ENCODE measurements at places on chromosomes 16 and 17.

DNA sequence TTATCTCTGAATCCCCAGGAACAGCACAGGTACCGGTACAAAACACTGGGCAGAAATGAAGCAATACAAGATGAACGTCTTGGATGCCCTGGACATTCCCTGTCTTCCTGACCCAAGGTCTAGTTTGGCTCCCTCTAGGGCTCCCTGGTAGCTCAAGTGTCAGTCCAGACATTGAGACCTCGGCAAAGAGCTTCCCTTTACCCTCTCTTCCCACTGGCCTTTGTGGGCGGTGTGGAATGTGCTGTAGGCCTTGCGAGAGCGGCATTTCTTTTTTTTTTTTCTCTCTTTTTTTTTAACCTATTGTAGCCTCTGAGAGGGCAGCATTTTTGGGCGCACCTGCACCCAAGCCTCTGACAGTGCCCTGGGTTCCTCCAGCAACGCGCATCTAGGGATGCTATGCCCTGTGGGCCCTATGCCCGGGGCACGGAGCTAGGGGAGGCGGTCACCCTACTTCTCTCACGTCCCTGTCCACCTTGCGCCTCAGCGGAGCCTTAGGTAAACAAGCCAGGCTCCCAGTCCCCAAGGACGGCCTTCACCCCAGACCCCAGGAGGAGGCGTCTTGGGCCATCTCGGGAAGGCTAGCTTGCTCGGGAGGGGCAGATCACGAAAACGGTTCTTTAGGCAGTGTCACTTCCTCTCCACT, 1.2 kb upstream of the NFATC3 start:
- DNase-seq: no peak

- DNase-seq: no peak
Observed at GRCh38 chr17:63035271-63035670, 69.2 kb downstream of the TANC2 start.

- DNase-seq: no peak
Observed at GRCh38 chr17:49854126-49854525, 6.3 kb upstream of the TAC4 start.

GRCh38 chr16:81586417-81586816, 141.8 kb downstream of the CMIP start:
- DNase-seq: no peak

- DNase-seq: no peak
Observed at GRCh38 chr17:42669705-42669976, 7.2 kb downstream of the PLEKHH3 start.

- DNase-seq: no peak
Observed at GRCh38 chr16:88853325-88853941, 3.3 kb downstream of the GALNS start.

GRCh38 chr16:11138022-11138768, 117.8 kb downstream of the SOCS1 start:
- no peak for DNase-seq

- no peak for DNase-seq
Observed at GRCh38 chr17:7445619-7445968, 733 bp downstream of the CHRNB1 start.

- no peak for DNase-seq
Observed at GRCh38 chr16:75222271-75222783, 3.5 kb downstream of the CTRB1 start.

DNA sequence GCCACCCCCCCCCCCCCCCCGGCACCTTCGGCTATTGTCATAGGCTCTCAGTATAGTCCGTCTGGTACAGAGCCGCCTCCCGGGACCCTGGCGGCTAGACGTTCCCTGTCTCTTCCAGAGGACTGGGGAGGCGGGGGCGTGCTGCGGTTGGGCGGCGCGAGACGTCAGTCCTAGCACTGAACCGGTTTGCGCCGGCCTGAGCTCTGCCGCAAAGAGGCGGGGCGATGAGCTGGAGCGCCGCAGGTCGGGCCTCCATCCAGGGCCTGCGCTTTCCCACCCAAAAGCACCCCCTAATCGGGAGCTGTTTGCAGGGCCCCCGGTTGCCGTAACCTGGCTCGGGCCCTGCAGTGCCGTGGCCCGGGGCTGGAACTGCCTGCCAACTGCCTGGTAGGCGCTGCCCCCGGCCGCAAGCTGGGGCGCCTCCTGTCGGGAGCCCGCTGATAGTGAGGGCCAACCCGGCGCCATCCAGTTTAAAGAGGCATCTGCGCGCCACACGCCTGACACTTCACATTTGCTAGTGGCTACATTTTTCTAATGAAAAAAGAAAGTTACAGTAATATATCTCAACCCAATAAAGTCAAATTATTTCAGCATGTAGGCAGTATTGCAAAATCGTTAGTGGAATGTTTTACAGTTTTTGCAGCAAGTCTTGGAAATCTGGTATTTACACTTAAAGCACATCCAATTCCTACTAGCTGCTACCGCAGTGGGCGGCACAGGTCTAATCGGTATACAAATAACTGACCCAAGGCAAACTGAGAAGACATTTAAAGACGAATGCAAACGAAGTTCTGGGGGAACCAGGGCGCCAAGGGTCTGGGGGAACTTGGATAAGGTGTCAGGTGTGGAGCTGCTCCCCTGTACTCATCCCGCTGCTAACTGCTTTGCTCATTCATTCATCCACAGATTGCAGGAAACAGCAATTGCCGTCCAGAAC, 753 bp upstream of the USP22 start:
- peak; percentile 96 for DNase-seq

- DNase-seq: no peak
Observed at GRCh38 chr17:56083475-56083874, 69.8 kb upstream of the ANKFN1 start.

DNA sequence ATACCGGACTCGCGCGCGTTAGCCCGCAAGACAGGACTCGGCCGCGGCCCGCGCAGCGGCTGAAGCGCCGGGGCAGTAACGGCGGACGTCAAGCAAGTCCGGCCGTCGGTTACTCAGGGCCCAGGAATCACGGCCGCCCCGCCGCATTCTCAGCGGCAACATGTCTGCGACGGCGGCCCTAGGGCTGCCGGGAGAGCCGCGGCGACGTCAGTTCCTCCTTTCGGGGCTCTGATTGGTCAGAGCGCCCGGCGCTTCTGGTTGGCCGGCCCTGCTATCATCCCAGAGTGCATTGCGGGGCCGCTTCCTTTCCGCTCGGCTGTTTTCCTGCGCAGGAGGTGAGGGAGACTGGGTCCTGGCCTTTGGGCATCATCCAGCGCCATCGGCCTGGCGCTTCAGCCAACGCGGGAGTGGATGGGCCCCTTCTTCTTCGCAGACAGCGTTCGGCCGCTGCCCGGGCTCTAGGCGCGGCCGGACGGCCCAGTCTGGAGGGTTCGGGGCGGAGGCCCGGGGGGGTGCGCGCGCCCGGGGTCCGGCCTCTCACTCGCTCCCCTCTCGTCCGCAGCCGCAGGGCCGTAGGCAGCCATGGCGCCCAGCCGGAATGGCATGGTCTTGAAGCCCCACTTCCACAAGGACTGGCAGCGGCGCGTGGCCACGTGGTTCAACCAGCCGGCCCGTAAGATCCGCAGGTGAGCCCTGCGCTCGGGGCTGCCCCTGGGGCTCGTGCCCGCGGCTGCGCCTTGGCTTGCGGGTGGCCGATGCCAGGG, at the start of gene RPL13:
Gene RPL13 (plus strand): TSS at position 305 of the 764 bp plus-strand sequence. CDS start 278 bp downstream, at position 583.
- DNase-seq: peak; percentile 95

DNA sequence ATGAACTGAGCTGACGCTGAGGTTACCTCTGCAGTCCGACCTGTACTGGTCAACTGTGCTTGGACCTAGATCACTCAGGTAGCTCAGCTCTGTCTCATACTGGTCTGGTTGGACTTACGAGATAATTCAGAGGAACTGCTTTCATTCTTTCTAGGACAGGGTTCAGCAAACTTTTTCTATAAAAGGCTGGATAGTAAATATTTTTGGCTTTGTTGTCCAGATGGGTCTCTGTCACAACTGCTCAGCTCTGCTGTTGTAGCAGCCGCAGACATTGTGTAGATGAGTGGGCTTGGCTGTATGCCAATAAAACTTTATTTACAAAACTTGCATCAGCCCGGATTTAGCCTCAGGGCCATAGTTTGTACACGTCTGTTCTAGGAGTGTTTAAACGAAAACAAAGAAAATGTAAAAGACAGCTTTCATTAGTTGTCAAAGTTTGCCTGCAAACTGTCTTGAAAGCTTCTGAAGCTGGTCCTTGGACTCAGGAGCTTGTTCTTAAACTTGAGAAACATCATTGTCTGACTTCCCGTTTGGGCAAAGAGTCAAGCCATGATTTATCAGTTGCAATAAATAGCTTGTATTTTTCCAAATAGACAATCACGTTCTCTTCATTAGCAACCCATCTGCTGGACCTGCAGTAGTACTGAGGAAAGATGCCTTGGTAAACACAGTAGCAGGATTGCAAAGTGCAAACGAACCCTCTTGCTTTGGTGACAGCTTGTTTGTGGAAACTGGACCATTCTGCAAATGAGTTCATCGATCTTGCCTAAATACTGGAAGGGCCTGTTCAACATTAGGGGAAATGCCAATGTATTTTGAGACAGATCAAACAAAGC, 253.4 kb downstream of the SNX29 start:
- DNase-seq: no peak

- no peak for DNase-seq
Observed at GRCh38 chr16:48373258-48374029, 11.8 kb downstream of the SIAH1 start.

DNA sequence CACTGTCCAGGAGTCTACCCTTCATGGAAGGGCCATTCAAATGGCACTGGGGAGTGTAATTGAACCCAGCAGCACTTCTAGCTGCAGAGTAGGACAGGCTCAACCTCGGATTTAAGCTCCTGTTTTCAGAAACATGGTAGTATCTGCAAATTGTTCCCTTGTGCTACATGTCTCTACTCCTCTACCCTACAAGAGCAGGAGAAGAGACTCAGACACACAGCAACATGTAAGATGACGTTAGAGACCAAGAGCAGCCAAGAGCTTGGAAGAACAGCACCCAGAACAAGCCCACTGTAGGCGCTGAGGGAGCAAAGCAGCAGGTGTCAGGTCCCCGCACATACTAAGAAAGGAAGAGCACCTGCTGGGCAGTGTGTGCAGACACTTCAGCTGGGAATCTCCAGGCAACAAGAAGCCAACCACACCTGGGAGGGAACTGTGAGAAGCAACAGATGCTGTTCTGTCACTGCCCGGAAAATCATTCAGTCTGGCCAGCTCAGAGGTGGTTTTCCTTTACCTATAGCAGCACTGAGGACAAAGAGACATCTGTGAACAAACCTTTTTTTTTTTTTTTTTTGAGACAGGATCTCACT, 35.6 kb upstream of the MNT start:
- no peak for DNase-seq

GRCh38 chr17:59154721-59155438, at the start of gene SKA2:
SKA2 (minus strand) TSS chr17:59155186; CDS start chr17:59155163, 23 bp downstream.
- DNase-seq: no peak

DNA sequence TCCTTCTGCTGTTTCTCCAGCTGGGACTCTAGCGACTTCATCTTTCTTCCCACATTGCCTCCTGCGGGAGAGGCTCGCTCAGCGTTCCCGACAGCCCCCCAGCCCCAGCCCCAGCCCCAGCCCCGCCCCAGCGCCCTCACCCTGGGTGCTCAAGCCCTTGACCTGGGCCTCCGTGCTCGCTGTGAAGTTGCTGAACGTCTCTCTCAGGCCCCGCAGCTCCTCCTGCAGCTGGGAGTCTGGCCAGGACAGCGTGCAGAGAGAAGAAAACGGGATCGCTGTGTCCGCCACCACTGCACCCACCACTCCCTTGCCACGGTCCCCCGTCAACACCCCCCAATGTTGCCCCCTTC, 2.4 kb downstream of the ASGR1 start:
- DNase-seq: no peak

DNA sequence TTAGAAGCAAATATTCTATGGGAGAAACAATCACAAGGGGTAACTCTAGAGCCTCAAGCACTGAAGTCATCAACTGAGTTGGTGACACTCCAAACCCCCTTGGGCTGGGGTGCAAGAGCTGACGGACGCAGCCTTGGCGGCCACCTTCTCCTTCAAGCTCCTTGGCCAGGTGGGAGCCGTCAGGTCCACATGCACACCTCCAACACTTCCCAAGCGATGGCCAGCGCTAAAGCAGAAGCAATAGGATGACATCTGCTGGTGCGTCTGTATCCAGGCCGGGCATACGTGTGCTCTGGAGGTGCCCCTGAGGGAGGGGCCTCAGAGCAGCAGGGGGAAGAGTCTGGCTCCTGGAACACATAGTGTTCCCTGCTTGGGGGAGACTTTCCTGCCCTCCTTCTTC, 12.2 kb upstream of the FOXJ1 start:
- DNase-seq: no peak

GRCh38 chr16:82655072-82655714, 28.4 kb downstream of the CDH13 start:
- DNase-seq: peak; percentile 83

GRCh38 chr16:12111223-12111622, 134.7 kb downstream of the SNX29 start:
- no peak for DNase-seq

DNA sequence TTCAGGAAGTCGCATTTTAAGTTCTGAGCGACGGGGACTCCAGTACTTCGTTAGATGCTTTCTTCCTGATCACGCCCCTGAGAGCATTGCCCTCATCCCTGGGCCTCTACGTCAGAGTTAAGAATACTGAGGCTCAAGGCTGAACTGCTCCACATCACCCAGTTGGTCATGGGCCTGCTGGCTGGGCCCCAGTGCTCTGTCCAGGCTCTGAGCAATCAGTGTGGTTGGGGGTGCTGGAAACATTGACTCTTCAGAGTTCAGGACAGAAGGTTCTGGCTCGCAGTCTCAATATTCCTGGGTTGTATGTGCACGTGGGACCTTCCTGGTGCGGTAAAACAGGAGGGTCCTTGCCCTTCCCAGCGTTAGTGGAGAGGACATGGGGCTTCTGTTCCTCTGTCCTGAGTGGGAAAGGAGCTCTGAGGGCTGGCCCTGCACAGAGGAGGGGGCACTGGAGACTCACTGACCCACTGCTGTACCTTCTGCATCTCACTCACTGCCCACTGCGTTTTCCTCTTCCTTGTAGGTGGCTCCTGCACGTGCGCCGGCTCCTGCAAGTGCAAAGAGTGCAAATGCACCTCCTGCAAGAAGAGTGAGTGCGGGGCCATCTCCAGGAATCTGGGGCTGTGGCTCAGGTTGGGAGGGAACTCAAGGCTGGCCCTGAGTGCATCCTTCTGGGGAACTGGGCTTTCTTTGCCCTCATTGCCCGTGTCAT, 518 bp downstream of the MT1E start:
- no peak for DNase-seq

GRCh38 chr17:40526668-40527067, 25.2 kb upstream of the TNS4 start:
- no peak for DNase-seq

DNA sequence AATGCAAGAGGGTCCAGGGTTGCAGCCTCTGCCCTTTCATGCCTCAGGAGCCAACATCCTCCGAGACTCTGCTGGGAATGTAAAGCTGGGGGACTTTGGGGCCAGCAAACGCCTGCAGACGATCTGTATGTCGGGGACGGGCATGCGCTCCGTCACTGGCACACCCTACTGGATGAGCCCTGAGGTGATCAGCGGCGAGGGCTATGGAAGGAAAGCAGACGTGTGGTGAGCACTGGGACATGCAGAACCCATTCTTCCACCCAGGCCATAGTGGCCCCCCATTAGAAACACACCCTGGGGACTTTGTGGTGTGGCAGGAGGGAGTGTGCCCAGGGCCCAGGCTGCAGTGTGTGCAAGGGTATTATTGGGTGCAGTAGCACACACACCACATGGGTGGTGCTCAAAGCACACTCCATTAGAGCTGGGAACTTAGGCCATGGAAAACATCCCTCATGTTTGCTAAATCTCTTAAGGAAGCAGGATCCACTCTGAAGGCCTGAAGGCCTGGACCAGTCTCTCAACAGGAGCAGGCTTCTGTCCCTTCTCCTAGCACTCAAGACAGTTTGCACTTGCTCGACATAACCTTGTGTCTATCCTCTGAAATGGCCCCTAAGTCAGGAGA, 7.6 kb downstream of the LIMD2 start:
- no peak for DNase-seq

- no peak for DNase-seq
Observed at GRCh38 chr16:86756882-86757703, 178.7 kb downstream of the FOXL1 start.

All from KBM-7 (cell line).